ENCODE measurements at places on chromosomes 13 and 19. TPM values are rescaled to one million over a fixed set of nuclear protein-coding genes. Genes with fewer than 3 reads are reported as not detected.

ZNF665 gene
- polyA plus RNA-seq: 18.3 TPM

NLRP5 gene
- not detected for polyA plus RNA-seq

CEBPA gene
- 0.48 TPM for polyA plus RNA-seq

FAM83E gene
- 0.18 TPM for polyA plus RNA-seq

GZMM gene
- 0.86 TPM for polyA plus RNA-seq

TNNT1 gene
- polyA plus RNA-seq: not detected
